Left hindlimb (tissue), 1 donor: ENCODE measurements at places on chromosomes 6 and 20.

DNA sequence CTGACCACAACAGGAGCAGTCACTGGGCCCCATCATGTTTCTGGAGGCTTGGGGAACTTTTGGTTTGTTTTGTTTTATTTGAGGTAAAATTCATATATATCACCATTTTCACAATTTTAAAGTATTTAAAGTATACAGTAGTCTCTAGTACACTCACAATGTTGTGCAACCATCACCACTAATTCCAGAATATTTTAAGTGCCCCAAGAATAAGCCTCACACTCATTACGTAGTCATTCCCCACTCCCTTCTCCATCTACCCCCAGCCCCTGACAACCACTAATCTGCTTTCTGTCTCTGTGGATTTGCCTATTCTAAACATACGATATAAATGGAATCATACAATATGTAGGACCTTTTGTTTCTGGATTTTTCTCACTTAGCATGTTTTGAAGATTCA, 29.0 kb downstream of the RTN4IP1 start:
- DNase-seq, result no peak

DNA sequence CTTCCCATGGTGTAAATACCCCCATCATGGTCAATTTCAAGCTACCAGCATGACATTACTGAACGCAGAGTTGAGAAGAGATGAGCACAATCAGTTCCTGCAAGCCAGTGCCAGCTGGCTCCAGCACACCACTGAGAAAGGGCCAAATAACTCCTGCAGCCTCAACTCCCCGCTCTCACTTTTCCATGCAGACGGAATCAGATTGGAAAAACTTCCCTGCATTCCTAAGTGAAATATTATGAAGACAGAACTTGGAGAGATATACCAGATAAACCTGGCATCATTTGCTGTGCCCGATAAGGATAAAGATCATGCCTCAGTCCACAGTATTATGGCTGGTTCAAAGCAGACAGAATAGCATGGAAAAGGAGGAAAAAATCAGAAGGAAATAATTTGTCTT, 56.7 kb downstream of the FILIP1 start:
- peak; percentile 60 for DNase-seq

DNA sequence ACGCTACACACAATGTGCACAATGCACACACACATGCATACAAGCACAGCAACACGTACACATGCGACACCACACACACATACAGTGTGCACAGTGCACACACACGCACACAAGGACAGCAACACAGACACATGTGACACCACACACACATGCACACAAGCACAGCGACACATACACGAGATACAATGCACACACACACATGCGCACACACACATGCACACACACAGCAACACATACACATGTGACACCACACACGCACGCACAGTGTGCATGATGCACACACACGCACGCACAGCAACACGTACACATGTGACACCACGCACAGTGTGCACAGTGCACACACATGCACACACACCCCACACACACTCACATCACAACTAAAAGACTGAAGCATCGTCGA, 327.3 kb downstream of the THBS2 start:
- DNase-seq, result no peak

- no peak for DNase-seq
Observed at GRCh38 chr6:145729887-145730286, 5.4 kb downstream of the EPM2A start.

GRCh38 chr6:24858177-24858653, 59.5 kb upstream of the ARMH2 start:
- no peak for DNase-seq

- no peak for DNase-seq
Observed at GRCh38 chr20:15627089-15627488, 946.2 kb downstream of the KIF16B start.

DNA sequence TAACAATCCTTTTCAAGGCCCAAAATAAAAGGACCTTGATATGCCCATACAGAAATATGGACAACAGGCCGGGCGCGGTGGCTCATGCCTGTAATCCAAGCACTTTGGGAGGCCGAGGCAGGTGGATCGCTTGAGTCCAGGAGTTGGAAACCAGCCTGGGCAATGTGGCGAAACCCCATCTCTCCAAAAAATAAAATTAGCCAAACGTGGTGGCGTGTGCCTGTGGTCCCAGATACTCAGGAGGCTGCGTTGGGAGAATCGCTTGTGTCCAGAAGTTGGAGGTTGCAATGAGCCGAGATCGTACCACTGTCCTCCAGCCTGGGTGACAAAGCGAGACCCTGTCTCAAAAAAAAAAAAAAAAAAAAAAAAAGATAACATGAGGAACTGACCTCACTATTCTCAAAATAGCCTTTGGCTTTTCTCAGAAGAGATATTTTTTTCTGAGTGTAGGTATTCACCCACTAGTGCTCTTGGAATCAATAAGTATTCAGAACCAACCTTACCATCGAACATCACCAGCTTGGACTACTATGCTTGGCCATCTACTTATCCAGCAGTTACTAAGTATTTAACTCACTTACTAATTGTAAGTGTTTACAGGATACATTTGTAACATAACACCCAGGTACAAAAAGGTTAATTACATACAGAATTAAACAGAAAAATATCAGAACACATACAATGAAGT, 99.2 kb downstream of the OR2B2 start:
- DNase-seq, result no peak

- DNase-seq, result no peak
Observed at GRCh38 chr6:6312901-6313441, 7.5 kb downstream of the F13A1 start.

DNA sequence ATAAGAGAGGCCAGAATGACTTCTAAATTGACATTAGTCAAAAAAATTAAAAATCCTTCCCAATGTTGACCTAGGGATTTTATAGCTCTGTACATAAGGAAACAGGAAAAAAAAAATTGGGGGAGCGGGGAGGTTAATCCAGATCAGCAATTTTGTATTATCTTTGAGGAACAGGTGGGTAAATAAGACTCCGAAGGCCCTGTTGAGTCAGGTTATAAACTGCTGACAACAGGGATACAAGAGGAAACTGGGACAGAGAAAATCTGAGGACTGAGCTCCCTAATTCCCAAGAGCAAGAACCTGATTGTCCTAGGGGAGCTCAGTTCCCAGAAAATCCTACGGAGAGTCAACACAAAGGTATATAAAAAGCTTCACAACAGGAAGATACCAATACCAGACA, 26.8 kb upstream of the CRIP3 start:
- DNase-seq, result no peak

GRCh38 chr6:3890047-3890446, 40.9 kb downstream of the FAM50B start:
- DNase-seq, result no peak

DNA sequence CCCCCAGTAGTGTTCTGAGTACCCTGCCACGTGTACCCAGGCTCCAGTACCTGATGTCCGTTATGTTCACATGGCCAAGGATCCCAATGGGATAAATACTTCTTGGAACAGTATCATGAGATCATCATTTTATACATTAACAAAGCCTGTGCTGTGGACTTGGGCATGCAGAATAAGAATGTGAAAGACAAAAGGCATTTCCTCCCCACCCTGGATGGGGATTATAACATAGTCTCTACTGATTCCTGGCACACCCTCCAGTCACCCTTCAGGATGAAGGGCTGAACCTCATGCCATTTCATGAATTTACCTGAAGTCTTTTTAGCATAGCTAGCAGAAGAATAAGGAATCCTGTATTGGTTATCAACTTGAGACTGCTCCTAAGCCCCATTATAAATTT, 2.8 kb downstream of the TNFRSF21 start:
- DNase-seq, result no peak

- DNase-seq, result no peak
Observed at GRCh38 chr20:44704551-44704971, 10.6 kb upstream of the CCN5 start.
